ENCODE measurements at places on chromosomes 1 and 21.
A peak's percentile ranks its signal among the peaks of the same experiment; 100 is the strongest.

DNA sequence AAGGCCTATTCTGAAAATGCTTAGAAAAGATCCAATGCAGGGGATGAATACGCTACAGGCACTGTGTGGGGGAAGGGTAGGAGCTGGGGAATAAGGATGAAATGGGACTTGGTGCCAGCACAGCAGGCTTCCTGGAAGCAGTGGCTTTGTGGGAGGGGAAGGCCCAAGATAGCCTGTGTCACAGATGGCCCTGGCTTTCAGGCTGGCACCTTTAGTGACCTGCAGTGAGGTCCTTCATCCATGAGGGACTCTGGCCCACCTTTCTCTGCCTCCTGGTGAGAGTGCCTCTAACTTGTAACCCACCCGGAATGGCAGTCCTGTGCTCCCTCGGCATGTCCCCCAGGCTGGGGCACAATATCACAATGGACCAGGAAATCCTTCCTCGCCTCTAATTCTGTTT, 919 bp downstream of the CHI3L1 start:
- DNase-seq: no peak

- DNase-seq: no peak
Measured at GRCh38 chr1:181386951-181387350, 96.4 kb upstream of the CACNA1E start.

GRCh38 chr1:198333744-198334143, 176.9 kb downstream of the NEK7 start:
- DNase-seq: no peak

DNA sequence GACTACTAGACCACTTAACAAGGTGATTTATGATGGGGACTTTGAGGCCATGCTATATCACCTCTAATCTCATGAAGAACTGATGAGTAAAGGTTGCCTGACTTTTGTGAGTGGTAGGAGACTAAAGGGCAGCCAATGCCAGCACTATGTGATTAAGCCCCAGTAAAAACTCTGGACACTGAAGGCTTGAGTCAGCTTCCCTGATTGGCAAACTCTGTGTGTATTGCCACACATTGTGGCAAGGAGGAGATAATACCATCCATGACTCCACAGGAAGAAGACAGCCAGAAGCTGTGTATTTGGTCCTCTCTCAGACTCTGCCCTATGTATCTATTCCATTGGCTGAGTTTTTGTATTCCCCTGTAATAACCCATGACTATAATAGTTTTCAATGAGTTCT, 413.3 kb upstream of the ZRANB2 start:
- DNase-seq: no peak

DNA sequence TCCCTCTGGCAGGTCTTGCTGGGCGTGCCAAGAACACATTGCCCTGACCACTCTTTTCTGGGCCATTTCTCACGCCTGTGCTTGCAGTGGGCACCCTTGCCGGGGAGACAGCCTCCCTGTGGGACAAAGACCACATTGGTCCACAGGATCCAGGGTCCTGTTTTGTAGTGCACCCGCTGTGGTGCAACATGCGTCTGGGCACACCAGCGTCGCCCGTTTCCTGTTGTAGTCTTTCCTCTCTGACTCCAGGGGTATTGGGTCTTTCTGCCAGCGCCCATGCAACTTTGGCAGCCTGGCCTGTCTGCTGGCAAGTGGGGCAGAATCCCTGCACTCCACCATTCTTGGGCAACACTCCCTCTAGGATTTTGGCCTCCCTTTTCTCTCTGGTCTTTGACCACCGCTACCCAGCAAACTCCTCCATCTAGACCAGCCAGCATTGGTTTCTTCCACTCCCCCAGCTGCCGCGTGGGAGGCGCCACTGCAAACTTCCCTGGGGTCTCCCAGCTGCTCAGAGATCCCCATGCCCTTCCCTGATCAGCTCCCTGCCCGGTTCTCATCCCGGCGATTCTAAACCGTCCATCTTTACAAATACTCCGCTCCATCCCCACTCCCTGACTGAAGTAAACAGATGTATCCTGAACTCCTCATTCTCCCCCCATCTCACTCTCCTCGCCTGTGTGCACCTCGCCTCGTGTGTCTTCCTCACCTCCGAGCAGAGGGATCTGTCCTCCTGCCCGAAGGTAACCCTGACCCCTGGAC, 1.2 kb upstream of the TPRG1L start:
- DNase-seq: no peak

DNA sequence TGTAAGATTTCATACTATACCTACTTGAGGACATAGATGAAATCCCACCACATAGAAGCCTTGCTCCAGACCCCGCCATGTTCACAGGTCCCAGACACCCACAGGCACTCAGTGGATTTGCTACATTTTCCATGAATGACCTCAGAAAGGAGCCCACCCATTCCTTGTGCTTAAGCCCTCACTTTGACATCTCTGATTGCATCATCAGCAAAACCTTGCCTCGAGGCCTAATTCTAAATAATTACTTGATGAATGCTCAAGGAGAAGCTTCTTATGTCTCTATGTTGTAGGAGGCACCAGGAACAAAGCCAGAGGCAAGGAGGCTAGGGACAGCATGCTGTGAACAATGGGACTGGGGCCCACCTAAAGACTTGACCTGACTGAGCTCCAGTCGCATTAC, 12.1 kb downstream of the OVGP1 start:
- DNase-seq: no peak

DNA sequence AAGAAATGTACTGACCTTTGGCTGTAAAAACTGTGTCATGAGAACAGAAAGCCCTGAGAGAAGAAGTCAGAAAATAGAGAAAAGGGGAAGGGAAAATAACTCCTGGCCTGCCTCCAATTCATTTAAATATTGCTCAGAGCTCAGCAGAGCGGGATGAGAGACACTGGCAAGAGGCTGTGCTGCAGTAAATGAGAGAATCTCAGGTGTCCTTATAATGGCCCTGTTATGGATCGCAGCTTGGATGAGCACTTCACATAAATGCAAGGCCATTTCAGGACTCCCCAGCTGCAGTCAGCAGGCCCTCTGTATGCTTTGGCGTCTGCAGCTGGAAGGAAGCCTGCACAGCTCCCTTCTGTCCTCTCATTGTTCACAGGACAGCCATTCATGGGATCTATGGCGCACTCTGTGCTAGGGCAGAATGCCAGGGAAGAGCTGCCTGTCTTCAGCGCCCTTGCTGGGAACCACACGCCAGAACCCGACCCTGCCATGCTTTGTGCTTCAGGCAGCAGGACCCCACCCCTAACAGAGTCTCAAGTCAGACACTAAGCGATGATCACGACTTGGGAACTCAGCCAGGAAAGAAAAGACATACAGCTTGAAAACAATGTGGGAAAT, 20.7 kb upstream of the ABCB10 start:
- peak; percentile 14 for DNase-seq

DNA sequence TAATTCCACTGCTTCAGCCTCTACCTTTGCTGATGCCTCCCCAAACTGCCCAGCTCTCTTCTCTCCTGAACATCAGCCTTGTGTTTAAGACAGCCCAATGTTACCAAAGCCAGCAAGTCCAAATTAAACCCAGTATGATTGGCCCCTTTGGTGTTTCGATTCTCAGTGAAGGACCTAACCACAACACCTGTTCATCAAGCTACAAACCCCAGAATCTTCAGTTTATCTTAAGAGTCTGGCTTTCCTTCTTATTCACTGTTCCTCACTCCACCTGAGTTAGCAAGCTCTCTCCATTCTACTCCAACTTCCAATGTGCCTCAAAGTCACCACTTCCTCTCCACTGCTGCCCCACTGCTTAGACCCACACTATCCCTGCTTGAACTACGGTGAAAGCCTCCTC, 25.5 kb upstream of the ITPKB start:
- DNase-seq: no peak

DNA sequence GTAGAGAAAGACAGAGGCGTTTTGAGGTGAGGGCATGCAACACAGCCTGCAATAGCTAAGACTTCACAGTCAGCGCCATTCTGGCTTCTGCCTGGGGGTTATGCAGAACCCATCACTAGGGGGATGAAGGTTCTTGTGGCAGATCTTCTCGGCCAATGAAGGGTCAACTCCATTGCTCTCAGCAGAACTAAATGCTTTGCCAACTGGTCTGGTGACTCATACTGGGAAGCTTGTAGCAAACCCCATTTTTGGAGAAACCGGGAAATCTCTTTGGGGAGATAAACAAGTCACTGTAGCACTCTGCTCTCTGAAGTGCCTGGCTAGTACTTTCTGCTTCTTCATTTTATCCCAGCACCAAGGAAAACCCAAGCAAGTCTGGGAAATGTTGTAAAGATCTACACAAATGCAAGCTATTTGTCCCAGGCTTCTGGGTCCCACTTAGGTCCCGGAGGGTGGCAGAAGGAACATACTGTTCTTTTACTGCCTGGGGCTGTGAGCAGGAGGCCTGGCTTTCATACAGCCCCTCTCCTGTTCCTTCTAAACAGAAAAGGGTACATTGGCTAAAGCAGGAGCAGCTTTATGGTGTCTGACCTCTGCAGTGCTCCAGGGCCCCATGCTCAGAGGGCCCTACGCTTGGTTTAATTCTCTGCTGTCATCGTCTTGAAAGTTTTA, 28.8 kb downstream of the SHISA4 start:
- DNase-seq: no peak

- DNase-seq: no peak
Measured at GRCh38 chr1:156080241-156080862, 1.9 kb downstream of the MEX3A start.

DNA sequence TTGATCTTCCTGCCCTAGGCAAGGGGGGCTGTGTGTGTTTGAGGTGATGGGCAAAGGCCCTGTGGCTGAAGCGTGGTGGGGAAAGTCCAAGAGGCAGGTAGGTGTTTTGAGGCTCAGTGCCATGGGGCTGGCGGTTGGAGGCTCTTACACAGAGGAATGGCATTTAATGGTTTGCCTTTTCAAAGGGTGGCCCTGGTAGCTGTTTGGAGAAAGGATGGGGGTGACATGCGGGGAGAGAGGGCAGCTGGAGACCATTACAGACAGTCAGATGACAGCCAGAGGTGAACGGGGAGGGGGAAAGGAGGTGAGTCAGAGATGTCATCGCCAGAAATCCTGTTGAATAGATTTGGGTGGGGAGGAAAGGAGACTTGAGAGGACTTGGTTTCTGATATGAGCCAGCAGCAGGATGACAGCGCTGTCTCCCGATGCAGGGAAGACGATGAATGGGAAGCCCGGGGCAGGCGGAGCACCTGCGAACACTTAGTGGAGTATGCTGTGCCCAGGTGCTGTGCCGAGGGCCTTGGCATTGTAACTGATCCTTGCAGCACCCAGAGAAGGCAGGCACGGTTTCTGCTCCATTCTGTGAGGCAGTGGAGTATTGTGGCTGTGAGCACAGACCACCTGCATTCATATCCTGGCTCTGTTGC, 56.3 kb downstream of the MAN1C1 start:
- no peak for DNase-seq

DNA sequence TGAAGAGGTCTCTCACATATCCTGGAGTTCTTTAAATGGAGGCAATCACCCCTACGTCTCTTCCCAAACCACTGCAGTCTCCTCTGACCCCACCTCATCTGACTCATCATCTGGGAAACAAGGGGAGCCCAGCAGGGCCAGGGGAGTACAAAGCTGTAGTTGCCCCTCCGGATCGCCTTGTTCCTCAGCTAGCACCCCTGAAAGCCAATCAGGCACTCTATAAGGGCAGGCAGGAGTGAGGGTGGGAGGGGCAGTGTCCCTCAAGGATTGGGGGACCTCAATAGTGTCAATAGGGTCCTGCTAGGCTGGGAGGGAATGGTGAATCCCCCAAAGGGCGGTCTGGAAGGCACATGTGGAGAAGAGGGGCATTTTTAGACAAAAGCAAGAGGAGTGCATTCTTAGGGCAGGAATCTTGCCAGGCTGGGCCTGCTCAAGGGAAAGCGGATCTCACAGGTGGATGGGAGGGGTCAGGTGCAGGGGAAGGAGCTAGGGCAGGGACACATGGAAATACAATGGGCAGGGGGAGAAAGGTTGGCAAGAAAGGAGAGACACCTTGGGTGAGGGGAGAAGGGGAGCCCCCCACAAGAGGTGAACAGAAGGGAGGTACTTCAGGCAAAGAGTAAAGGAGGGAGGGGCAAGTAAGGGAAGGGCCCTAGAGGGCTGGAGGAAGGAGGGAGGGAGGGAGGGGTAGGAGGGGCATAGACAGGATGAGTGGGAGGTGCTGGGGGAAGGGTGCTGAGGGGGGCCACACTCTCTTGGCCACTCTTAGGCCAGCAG, 5.8 kb downstream of the SHISA4 start:
- no peak for DNase-seq

GRCh38 chr1:7954683-7955082, 6.8 kb upstream of the PARK7 start:
- no peak for DNase-seq

DNA sequence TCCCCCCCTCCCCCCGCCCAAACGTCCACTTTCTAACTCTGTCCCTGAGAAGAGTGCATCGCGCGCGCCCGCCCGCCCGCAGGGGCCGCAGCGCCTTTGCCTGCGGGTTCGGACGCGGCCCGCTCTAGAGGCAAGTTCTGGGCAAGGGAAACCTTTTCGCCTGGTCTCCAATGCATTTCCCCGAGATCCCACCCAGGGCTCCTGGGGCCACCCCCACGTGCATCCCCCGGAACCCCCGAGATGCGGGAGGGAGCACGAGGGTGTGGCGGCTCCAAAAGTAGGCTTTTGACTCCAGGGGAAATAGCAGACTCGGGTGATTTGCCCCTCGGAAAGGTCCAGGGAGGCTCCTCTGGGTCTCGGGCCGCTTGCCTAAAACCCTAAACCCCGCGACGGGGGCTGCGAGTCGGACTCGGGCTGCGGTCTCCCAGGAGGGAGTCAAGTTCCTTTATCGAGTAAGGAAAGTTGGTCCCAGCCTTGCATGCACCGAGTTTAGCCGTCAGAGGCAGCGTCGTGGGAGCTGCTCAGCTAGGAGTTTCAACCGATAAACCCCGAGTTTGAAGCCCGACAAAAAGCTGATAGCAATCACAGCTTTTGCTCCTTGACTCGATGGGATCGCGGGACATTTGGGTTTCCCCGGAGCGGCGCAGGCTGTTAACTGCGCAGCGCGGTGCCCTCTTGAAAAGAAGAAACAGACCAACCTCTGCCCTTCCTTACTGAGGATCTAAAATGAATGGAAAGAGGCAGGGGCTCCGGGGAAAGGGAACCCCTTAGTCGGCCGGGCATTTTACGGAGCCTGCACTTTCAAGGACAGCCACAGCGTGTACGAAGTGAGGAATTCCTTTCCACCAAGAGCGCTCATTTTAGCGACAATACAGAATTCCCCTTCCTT, 158.1 kb downstream of the RUNX1 start:
- peak; percentile 43 for DNase-seq
